Suppressor macrophage (primary cell): ENCODE measurements at places on chromosomes 3 and 15.

- DNase-seq = no peak
Measured at GRCh38 chr3:171446801-171447578, 13.2 kb downstream of the TNIK start.

DNA sequence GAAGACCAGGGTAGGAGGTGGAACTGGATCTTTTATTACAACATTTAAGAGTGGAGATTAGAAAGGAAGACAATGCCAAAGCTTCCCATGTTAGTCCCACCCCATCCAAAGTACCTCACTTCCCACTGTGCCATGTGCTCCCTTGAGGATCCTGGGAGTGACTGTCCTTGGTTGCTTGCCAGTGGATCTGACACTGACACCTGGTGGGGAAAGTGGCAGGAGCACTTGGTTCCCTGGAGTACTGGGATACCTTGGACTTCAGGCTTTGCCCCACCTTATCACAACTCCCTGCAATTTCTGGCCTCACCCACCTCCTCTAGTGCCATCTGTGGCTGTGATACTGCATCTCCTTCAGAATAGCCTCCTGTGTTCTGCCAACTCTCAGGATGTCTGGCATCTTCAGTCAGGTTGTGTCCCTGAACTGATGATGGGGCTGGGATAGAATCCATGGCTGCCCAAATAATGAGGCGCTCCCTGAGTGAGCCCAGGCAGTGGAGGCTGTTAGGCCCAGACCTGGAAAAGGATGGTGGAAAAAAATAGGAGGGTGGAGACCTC lies 1.3 kb downstream of the ELL3 start:
- DNase-seq = no peak

- DNase-seq = peak; percentile 50
Measured at GRCh38 chr15:63698692-63699091, 101.5 kb downstream of the FBXL22 start.

- no peak for DNase-seq
Measured at GRCh38 chr15:72198356-72199204, 993 bp upstream of the GRAMD2A start.

GRCh38 chr3:179513862-179514261 lies 48.9 kb upstream of the ACTL6A start:
- no peak for DNase-seq

DNA sequence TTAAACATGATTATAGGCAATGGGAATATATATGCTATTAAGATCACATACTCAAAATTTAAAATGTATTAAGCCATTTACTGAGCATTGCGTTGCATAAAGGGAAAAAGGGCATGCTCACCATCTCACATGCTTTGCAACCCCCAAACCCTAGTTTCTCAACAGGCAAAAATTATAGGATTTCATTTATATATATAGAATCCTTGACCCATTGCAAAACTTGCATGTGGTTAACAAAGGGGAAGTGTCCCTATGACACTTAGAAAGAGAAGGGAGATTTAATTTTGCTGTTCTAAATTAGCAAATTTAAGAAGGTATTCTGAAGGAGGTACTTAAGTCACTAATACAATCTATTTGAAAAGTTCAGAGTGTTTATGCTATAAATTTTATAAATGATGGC lies 837.8 kb downstream of the DIPK2A start:
- DNase-seq = peak; percentile 58

- DNase-seq = peak; percentile 19
Measured at GRCh38 chr15:73658645-73659044, 25.5 kb upstream of the NPTN start.

DNA sequence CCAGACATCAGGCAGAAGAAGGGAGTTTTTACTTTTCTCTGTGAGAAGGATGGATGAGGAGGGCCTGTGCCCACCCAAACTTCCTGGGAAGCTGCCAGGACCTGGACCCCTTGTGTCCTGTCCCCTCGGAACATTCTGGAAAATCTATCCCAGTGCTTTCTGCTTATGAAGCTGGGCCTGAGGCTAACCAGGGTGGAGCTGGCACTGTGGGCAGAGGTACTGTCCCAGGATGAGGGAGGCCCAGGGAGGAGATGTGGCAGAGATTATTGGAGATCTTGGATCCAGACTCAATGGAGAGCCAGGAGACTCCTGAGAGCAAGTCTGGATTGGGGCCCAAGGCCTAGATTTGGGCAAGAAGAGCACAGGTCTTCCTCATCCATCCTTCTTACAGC lies 44.4 kb downstream of the SPSB4 start:
- DNase-seq = no peak

- peak; percentile 51 for DNase-seq
Measured at GRCh38 chr3:140842984-140843649, 98.5 kb upstream of the SLC25A36 start.

DNA sequence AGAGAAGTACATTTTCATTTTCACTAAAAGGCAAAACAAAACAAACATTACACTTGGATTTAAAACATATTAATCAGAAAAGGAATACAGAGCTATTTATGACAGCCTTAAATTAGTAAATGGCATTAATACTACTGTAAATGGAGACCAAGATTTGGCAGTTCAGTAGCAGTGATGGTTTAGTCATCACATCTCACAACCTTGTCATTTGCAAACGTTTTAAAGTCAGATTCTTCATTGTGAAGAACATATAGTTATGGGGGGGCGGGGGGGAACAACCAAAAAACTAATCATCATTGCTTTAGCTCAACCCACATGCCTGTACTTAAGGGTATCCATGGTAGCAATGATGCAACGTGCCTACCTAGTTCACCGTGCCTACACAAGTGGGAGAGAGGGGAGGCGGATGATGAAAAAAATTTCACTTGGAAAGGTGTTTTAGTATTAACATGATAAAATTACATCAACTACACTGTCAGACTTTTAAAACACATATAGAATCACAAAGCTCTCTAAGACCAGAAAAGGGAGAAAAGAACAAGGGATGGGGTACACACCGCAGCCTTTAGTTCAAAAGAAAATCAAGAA lies 40.1 kb downstream of the DLG1 start:
- DNase-seq = no peak

DNA sequence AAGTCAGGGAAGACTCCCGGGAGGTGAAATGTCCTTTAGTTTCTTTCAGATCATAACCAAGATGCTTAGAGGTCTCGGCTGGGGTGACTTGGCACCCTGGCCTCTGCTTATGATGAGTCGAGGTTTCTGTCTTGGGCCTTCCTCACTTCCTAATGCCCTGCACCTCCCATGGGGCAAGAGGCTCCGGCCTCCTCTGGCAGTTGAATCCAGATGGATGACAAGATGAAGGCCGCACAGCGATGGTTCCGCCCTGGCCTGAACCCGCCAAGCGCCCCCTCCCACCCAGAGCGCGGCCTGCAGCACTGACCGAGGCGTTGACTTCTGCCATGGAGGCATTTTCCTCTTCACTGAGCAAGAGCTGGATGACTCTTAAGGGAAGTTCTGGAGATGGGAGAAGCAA lies 31.3 kb downstream of the MUC20 start:
- DNase-seq = no peak

- DNase-seq = peak; percentile 29
Measured at GRCh38 chr3:153163756-153164550, 1.9 kb downstream of the RAP2B start.

- DNase-seq = no peak
Measured at GRCh38 chr3:52811452-52812011, 16.9 kb downstream of the ITIH3 start.

- peak; percentile 62 for DNase-seq
Measured at GRCh38 chr3:36843065-36844051, 79.0 kb upstream of the DCLK3 start.

GRCh38 chr15:66711862-66712261 lies 9.8 kb downstream of the SMAD6 start:
- no peak for DNase-seq

- DNase-seq = no peak
Measured at GRCh38 chr15:26442680-26443079, 330.2 kb downstream of the GABRB3 start.
